ENCODE measurements at places on chromosomes 7 and 10.

DNA sequence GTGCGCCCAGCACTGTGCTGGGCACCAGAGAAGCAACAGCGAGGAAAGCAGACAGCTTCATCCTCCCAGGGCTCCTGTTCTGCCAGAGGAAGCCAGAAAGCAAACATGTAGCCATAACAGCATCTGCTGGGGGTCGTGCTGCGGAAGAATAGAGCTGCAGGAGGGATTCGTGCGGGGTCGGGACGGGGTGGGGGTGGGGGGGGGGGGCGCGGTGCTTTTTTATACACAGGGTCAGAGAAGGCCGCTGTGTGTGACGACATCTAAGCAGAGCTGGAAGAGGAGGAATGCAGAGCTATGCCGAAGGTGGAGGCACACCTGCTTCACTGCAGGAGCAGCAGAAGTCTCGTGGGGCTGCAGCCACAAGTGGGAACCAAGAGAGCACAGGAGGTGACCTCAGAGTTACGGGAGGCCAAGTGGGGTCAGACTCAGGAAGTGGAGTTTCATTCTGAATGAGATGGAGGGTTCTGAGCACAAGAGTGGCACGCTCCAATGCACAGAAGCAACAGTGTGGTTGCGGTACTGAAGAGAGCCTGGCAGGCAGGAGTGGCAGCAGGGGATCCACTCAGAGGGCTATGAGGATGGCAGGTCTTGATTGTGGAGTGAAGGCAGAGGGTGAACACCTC lies 11.1 kb downstream of the PKD1L1 start:
- no peak for DNase-seq

DNA sequence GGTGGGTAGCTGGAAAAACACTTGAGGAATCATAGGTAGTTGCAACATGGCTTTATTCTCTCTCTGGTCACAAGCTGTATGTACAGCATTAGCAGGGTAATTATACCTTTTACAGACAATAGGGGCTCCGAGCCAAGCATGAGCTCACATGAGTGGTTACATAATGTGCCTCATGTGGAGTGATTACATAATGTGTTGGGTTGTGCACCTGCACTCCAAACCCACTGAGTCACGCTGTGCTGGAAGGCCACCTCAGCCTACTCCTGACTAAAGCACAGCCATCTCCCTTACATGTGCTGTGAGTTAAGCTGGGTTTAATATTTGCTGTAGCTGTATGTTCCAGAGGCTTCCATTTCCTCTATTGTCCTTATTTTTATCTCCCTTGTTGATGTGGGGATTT lies 348.7 kb upstream of the SEMA3C start:
- no peak for DNase-seq

GRCh38 chr10:52517012-52517411 lies 202.9 kb downstream of the DKK1 start:
- no peak for DNase-seq

- DNase-seq = no peak
Observed at GRCh38 chr7:100159099-100159623, 638 bp upstream of the TRAPPC14 start.

DNA sequence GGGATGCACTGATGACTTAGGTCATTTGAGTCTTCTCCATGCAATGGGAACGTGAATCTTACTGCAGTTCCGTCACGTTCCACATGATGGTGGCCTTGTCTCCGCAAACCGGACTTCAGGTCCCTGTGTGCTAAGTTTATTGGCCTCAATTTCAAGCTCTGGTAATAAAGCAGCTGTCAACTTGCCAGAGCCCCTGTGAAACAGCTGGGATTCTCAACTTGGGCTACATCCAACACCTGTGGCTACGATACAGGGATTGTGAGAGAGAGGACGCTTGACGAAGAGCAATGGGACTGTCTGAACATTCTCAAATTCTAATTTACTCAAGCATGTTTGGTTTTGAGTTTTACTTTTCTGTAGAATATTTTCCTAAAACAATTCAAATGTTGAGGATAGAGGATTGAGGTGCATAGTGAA lies 174.2 kb downstream of the PTN start:
- DNase-seq = no peak

DNA sequence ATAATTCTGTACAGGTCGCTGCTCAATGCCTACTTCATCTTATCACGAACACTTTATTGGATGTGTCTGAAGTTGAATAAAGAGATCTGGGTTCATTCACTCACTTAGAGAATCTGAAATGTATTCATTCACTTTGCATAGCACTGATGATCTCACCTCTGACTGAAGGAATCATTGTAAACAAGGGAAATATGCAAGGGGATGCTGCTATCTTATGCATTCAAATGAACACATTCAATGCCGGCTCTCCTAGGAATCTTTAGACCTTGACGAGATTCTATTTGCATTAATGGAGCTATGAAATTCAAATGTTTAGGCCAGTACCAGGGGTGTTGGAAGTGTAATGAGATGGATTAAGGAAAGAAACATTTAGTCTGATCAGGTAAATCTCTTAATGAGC lies 200.6 kb upstream of the COBL start:
- no peak for DNase-seq

DNA sequence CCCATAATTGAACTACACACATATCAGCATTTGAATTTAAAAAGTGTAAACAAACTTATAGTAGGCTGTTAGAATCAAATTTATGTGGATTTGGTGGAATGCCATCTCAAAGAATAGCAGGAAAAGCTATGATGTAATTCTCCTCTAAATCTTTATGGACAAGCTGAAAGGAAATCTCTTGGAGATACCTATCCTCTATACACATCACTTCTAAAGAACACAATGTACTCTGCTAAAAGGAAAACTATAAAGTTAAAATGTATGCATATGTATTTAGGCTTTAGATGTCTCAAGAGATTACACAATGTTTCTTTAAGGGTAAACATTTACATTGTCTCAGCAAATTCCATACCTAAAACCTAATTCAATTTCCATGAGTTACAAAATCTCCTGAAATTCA lies 323.3 kb downstream of the CRPPA start:
- DNase-seq = no peak

GRCh38 chr10:48978318-48978717 lies 38.7 kb upstream of the LRRC18 start:
- no peak for DNase-seq

GRCh38 chr7:150738591-150739001 lies 1.4 kb downstream of the GIMAP5 start:
- no peak for DNase-seq

DNA sequence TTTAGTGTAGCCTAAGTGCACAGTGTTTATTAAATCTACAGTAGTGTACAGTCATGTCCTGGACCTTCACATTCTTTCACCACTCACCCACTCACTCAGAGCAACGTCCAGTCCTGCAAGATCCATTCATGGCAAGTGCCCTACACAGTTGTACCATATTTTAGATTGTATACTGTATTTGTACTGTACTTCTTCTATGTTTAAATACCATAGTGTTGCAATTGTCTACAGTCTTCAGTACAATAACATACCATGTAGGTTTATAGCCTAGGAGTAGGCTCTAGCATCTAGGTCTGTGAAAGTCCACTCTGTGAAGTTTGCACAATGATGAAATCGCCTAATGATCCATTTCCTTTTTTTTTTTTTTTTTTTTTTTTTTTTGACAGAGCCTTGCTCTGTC lies 12.0 kb downstream of the EEPD1 start:
- DNase-seq = no peak

DNA sequence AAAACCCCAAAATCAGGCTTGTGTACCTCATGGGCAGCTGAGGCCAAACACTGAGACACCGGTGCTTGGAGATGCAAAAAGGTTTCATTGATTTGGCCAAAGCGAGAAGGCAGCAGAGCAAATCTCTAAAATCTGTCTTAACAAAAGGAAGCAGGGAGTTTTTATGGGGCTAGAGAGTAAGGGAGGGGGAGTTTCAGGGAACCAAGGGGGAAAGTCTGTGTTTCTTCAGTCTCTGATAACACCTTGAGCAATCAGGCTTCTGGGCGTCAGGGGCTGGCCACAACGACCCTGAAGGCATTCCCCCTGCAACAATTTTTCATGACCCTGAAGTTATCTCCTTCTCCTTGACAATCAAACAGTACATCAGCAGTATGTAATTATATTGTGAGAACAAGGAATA lies 2.7 kb upstream of the ZNF786 start:
- no peak for DNase-seq

GRCh38 chr7:81684033-81684432 lies 85.8 kb downstream of the HGF start:
- no peak for DNase-seq

DNA sequence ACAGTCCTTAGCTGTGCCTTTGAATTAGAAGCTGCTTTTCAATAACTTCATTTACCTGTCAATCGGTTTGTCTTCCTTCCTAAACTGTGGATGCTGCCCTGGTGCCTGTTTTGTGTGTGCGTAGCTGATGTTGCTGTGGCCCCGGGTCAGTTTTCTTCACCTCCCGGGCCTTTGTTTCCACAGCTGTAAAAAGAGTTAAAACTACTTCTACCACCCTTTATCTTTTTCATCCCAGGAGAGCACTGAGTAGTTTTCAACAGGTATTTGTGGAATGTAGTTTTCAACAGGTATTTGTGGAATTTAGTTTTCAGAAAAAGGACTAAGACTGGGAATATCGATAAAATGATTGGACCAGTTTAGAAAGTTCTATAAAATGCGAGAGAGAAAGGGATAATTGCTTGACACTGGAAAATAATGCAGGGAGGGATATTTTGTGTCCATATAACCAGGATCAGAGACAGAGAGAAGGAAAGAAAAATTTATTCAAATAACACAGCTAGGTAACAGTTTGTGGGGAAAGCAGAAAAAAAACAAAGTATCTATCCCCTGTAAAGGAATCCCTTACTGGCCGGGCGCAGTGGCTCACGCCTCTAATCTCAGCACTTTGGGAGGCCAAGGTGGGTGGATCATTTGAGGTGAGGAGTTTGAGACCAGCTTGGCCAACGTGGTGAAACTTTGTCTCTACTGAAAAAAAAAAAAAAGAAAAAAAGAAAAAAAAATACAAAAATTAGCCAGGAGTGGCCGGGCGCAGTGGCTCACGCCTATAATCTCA lies 15.9 kb upstream of the IGF2BP3 start:
- no peak for DNase-seq

- DNase-seq = no peak
Observed at GRCh38 chr7:28448708-28449107, 36.4 kb downstream of the CREB5 start.

- no peak for DNase-seq
Observed at GRCh38 chr10:85901599-85901998, 465.0 kb downstream of the GRID1 start.

- DNase-seq = no peak
Observed at GRCh38 chr10:32239769-32240168, 107.2 kb downstream of the EPC1 start.

DNA sequence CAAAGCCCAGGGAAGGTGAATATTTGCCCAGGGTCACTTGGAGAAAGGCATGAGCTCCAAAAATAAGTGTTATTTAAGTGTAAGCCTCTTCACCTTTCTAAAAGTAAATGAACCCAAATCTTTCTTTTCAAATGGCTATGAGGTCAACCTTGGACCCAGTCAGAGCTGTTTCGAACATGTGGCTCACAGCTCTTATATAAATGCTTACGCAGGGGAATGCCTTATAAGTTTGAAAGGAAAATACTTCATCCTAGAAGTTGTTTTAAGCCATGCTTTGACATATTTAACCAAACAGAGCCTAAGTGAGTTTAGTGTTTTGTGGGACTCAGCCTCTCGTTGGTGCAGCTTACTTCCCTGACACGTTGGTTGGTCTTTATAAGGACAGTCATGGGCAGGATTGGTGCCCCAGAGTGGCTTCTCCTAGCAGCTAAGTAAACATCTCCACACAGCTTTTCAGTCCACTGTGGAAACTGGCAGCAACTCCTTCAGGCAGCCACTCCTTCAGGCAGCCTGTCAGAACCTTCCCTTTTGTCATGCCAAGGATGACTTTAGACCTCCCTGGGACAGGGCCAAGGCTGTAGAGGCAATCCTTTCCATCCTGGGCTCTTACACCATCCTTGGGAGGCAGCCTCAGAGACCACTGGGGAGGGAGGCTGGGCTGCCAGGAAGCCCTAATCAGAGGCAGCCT lies 43.6 kb downstream of the MINDY4 start:
- no peak for DNase-seq

DNA sequence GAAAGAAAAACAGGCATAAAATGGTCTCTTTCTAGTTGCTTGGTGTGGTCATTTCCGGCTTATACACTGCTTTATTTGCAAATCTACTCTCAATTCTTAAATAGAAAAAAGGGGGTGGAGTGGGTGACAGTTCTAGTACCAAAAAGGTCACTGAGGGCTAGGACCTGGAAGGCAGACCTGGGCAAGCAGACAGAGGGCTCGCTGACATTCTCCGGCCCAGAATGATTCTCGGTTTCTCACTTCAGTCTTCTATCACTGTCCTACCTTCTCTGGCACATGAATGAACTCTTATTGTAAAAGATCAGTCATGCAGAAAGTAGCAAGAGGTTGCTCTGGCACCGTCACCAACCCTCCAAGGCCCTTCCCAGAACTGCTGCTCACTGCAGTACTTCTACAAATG lies 54.0 kb downstream of the MALSU1 start:
- no peak for DNase-seq

- no peak for DNase-seq
Observed at GRCh38 chr10:49610114-49610457, at the start of gene SLC18A3. Gene SLC18A3 (plus strand): TSS chr10:49610310. CDS start chr10:49610741, 431 bp downstream.

GRCh38 chr10:29386342-29386999 lies 97.6 kb downstream of the LYZL1 start:
- peak; percentile 54 for DNase-seq

DNA sequence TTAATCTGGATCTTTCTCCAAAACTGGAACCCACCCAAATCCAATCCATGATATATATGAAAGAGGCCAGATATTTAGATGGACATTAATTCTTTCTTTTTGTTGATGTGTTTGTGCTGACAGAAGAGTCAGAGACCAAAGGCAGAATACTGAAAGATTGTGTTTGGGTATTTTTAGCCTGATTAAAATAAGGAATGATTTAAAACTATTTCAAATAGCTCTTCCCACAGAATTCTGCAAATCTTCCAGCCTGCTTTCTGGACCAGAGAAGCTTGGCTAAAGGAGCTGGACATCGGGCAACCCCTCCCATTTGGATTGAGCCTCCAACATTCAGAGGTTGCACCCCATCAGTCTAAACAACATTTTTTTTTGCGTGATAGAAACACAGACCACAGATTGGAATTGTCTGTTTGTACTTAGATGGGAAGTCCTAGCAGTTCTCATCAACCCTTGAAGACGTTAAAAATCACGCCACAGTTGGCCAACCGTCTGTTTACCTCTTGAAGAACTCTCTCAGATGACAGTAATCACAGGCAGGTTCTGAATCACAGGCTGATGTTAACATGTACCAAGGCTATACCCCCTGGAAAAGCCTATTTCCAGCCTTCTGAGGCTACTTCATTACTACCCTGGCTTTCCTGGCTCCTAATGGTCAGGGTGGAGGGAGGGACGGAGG lies 155.2 kb upstream of the NRP1 start:
- no peak for DNase-seq

- no peak for DNase-seq
Observed at GRCh38 chr10:69541463-69541862, 31.8 kb downstream of the NEUROG3 start.

DNA sequence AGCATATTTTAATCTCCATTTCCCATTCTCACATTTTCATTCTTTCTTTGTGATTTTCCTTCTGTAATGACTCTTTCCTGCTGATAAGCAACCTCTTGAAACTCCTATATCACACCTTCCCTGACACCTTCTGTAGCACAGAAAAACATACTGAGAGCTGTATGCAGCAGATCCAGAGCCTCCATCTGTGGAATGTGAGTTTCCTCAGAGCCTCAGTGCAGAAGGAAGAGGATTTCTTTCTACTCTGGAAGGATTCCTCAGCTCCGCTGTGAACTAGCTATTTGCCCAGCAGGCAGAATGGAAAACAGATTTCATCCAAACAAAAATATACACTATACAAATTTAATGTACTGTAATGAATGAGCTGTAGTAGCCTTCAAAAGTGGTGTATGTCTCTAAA lies 841.3 kb upstream of the ZWINT start:
- no peak for DNase-seq
